Endodermal cell (in vitro differentiated cells): ENCODE measurements at places on chromosomes 12 and 14.

- no peak within 1 kb of the TSS for H3K27ac ChIP-seq
- peak within 1 kb of the TSS; percentile 78 for H3K4me3 ChIP-seq
- no peaks in the 10 kb centered on the region for H3K36me3 ChIP-seq
- peaks cover 43% of the 10 kb centered on the region for H3K27me3 ChIP-seq
Measured at GRCh38 chr14:77498120-77498979, at the start of gene ISM2. TSS of gene ISM2 (minus strand) at chr14:77498816. CDS start at chr14:77498793, 23 bp downstream.

DNA sequence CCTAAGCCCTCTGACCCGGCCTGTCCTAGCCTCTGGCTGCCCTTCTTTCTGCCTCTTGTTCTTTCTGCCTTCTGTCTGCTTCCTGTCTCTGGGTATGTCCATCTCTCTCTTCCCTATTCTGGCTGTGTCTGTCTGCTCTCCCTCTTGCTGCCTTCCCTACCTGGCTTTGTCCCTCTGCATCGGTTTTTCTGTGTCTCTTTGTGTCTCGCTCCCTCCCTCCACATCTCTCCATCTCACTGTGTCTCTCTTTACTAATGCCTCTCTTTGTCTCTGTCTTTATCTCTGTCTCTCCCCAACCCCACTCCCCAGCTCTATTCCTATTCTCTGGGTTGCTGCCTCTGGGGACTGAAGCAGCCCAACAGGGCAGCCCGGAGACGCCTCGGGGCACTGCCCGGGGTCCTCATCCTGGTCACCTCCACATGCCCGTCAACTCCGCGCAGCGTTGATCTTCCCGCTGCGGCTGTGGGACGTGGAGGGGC is 10.1 kb downstream of the SHMT2 start:
- peaks cover 94% of the 10 kb centered on the region for H3K27me3 ChIP-seq
- peaks cover 2% of the 10 kb centered on the region for H3K36me3 ChIP-seq
- peak; percentile 72 for DNase-seq
- H3K27ac ChIP-seq = peak overlapping the region; percentile 92

DNA sequence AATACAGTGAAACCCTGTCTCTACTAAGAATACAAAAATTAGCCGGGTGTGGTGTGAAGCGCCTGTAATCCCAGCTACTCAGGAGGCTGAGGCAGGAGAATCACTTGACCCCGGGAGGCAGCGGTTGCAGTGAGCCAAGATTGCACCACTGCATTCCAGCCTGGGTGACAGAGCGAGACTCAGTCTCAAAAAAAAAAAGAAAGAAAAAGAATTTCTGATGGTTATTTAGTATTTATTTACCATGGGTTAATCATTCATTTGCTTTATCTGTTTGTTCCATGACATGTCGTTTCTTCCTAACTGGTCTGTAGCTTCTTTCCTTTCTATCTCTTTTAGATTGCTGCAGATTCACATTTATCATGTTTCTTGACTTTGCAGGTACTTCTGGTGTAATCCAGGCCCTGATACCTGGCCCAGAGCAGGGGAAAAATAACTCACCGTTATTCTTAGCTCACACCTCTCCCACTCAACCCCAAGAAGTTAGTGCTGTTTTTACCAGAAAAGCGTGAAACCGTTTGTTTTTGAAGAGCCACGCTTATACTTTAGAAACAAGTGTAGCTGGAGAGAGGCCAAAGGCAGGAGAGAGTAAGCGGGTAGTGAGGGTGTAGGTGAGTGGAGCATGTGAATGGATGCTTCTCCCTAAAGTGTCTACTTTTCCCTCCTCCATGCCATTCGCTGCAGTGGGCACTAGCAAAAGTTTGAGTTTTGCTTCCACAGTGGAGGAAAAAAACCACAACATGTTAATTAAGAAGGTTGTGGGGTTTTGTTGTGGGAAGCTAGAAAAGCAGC is 45.4 kb downstream of the SRGAP1 start:
- DNase-seq = no peak
- H3K4me3 ChIP-seq = peak overlapping the region; percentile 34
- peak overlapping the region; percentile 55 for H3K27ac ChIP-seq
- no peaks in the 10 kb centered on the region for H3K36me3 ChIP-seq
- no peaks in the 10 kb centered on the region for H3K27me3 ChIP-seq
- H3K4me1 ChIP-seq = peaks cover 9% of the 10 kb centered on the region

GRCh38 chr14:99028521-99028920 is 243.5 kb downstream of the BCL11B start:
- no peaks in the 10 kb centered on the region for H3K27me3 ChIP-seq
- H3K4me1 ChIP-seq = no peaks in the 10 kb centered on the region
- no peak overlapping the region for H3K4me3 ChIP-seq

GRCh38 chr12:129379076-129379804 is 524.6 kb downstream of the TMEM132D start:
- H3K27me3 ChIP-seq = no peaks in the 10 kb centered on the region
- H3K36me3 ChIP-seq = no peaks in the 10 kb centered on the region
- no peaks in the 10 kb centered on the region for H3K4me1 ChIP-seq
- DNase-seq = no peak

DNA sequence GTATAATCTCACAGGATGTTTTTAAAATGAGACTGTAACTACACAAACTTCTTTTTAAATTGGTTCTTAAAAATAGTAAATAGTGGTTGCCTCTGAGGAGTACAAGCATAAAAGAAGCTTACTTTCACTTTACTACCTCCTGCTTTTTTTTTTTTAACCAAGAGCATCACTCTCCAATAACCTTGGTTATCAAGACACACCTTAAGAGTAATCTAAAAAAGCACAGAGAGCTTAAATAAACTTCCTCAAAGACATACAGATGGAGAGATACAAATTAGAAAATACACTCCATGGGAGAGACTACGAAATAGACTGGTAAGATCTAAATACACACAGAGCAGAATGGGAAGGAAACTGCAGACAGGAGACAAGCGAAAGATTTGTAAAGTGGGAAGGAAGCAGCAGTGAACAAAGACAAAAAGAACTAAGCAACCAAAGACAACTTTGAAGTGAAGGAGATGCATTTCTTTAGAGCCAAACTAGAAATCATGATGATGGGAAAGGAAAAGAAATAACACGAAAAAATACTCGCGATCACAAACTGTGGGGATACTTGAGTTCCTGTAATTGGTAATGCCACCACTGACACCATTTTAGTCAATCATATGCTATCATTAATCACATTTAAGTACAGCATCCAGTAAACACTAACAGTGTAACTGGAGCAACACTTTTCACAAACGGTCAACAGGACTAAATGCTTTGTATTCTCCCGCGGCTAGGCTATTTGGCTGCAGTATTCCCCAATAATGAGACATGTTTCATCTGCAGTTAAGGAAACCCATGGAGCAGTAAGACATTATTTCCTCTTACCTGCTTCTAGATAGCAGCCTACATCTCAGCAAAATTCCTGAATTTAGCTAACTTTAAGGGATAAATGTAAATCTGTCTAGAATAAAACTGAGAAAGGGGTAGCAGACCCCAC is 8.2 kb downstream of the SINHCAF start:
- peaks cover 10% of the 10 kb centered on the region for H3K36me3 ChIP-seq
- no peak overlapping the region for H3K27ac ChIP-seq
- H3K27me3 ChIP-seq = no peaks in the 10 kb centered on the region
- DNase-seq = no peak

DNA sequence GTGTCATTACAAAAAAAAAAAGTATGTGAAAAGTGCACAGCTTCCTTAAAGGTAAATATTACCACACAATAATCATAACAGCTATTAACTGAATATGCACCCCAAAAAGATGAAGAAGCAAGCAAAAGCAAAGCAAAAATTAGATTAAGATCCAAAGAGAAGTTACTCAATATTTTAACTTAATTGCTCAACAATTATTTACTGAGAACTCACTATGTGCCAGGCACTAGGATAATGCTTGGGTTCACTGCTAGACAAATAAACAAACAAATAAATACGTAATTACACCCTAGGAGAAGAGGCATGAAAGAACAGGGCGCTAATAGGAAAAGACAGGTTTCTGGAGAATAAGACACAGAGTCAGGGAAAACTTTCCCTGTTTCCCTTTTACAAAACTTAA is 33.4 kb downstream of the PPP1R12A start:
- no peak overlapping the region for H3K4me3 ChIP-seq
- no peaks in the 10 kb centered on the region for H3K4me1 ChIP-seq
- H3K27ac ChIP-seq = no peak overlapping the region
- no peaks in the 10 kb centered on the region for H3K36me3 ChIP-seq
- H3K27me3 ChIP-seq = no peaks in the 10 kb centered on the region

- H3K27me3 ChIP-seq = no peaks in the 10 kb centered on the region
- DNase-seq = no peak
- H3K4me3 ChIP-seq = no peak overlapping the region
- no peaks in the 10 kb centered on the region for H3K4me1 ChIP-seq
Measured at GRCh38 chr12:90062799-90063198, 354.2 kb upstream of the ATP2B1 start.

DNA sequence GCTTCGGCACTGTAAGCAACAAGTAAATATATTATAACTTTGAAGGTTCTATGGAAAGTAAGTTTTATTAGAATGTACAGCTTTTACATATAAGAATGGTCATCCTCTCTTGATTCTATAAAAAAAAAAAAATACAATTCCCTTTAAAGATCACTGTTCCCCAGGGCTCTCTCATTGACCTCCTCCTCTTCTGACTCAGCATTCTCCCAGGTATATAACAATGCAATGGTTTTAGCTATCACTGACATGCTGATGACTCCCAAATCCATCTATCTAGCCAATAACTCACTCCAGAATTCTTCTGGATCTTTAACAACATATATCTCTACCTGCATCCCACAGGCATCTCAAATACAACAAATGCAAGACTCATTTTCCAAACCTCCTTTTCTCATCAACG is 62.7 kb downstream of the EEA1 start:
- no peak overlapping the region for H3K27ac ChIP-seq
- H3K27me3 ChIP-seq = no peaks in the 10 kb centered on the region
- no peaks in the 10 kb centered on the region for H3K4me1 ChIP-seq
- H3K4me3 ChIP-seq = no peak overlapping the region
- no peak for DNase-seq

DNA sequence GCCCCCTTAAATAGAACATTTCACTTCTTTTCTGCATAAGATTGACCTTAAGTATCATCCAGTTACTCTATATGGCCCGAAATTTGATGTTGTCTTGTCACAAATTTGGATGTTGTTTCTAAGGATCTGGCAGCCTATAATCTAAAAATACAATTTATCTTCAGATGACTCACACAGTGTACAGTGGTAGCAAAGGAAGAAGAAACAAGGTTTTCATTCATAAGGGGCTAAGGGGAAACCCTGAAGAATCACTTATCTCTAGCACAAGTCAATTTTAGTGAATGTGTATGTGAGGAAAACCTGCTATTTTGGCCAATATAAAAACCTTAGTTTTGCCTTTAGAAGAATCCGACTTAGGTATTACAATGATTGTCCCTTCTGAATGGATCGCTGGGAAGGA is 606.3 kb upstream of the LRFN5 start:
- H3K27me3 ChIP-seq = no peaks in the 10 kb centered on the region
- H3K4me3 ChIP-seq = no peak overlapping the region
- DNase-seq = no peak

DNA sequence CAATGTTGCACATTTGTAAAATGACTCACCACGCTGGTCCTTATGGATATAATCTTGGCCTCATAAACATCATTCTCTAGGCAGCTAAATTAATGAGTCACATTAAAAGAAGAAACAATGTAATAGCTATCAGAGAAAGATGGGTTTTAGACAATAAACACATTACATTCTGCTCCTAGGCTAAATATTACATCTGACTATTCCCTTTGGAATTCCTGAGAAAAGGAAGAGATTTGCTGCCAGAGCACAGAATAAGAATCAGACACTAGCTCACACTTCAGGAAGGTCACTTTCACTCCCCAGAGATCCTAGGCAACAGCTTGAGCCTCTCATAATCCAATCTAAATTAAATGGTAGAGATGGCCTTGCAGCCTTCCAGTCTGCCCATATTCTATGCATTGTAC is 218.2 kb downstream of the PTPRO start:
- H3K36me3 ChIP-seq = no peaks in the 10 kb centered on the region
- H3K4me3 ChIP-seq = no peak overlapping the region
- no peak overlapping the region for H3K27ac ChIP-seq
- no peak for DNase-seq
- H3K4me1 ChIP-seq = no peaks in the 10 kb centered on the region
